ENCODE measurements at places on chromosomes 13 and 19.

GRCh38 chr19:17555929-17556813 lies 722 bp downstream of the COLGALT1 start:
- DNase-seq, result peak; percentile 23

DNA sequence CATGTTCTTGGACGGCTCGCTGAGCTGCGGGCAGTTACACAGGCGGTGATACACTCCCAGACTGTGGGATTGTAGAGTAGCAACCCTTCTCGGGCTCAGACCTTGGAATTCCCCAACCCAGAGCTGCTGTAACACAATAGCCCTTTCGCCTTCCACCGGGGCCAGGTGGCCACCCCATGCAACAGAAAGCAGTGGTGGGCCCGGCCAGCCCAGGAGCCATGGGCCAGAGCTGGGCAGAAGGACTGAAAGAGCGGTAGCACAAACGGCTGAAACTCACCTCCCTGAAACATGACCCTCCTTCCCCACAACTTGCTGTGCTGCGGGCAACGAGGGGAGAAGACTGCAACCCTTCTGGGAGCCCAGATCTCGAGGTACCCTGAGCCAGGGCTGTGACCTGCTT lies 429.0 kb downstream of the SLITRK1 start:
- no peak for DNase-seq

DNA sequence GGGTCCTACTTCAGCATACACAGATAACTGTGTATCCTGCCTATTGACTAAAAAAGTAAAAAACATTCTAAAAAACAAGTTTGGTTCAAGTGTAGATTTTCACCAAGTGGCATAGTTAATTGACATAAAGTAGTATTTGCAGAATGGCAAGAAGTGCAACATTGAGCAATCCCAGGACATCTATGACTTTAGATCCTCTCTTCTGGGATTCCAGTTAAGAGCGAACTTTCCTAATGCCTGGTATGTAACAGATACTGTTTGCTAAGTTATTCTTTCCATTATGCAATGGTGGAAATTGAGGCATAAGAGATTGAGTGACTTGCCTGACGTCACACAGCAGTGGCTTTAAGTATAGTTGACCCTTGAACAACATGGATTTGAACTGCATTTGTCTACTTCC lies 96.1 kb downstream of the ZMYM2 start:
- no peak for DNase-seq

DNA sequence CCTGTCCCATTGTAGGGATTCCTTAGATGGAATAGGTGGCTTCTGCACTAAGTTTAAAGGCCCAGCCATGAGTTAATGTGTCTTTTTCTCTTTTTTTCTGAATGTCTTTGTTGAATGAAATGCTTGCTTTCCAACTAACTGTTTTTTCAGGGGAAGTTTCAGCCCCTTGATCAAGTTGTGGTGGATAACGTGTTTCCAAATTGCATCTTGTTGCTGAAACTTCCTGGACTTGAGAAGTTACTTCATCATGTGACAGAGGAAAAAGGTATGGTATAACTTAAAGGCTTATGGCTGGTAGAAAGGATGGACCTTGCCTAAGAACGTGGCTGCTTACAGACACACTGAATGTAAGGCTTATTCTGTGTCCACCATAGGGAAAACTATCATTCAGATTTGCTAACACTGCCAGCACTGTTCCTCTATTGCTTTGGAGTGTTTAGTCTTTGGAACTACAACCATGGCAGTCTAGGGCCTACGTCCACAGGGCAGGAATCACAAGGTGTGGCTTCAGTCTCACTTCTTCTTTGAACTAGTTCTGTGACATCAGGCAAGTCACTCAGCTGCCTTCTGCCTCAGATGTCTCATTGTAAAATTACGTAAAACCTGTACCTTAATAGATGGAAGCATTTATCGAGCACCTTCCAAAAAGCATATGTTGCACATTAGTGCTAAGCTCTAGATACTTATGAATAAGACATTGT lies 25.3 kb downstream of the RNASEH2B start:
- DNase-seq, result no peak

DNA sequence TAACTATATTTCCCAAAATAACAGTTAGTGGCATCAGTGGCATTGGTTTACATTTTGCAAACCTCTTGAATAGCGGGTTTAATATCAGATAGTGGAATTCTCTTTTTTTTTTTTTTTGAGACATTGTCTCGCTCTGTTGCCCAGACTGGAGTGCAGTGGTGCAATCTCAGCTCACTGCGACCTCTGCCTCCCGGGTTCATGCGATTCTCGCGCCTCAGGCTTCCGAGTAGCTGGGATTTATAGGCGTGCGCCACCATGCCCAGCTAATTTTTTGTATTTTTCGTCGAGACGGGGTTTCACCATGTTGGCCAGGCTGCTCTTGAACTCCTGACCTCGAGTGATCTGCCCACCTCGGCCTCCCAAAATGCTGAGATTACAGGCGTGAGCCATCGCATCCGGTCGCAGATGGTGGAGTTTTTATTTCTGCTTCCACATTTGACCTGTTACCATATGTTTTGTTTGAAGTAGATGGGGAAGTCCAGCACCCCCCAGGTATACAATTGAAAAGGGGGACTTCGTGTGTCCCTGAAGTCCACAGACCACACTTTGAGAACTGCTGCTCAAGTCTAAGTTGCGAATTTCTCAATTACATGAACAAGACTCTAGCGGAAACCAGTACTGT lies 40.5 kb upstream of the XPO4 start:
- no peak for DNase-seq

- DNase-seq, result peak; percentile 99
These were observed at the start of gene VRK3 for GRCh38 chr19:50025022-50025793. Gene VRK3 (minus strand): TSS chr19:50025372. CDS start chr19:50016162, 9,210 bp downstream.

Data from activated CD4-positive, alpha-beta T cell treated with anti-CD3 and anti-CD28 coated beads, Interleukin-2, amount 50 U/mL, for 24 hours (primary cell).